ENCODE measurements at places on chromosomes 3 and 15.

- no peak for DNase-seq
Observed at GRCh38 chr3:52754373-52754772, 16.4 kb downstream of the NEK4 start.

DNA sequence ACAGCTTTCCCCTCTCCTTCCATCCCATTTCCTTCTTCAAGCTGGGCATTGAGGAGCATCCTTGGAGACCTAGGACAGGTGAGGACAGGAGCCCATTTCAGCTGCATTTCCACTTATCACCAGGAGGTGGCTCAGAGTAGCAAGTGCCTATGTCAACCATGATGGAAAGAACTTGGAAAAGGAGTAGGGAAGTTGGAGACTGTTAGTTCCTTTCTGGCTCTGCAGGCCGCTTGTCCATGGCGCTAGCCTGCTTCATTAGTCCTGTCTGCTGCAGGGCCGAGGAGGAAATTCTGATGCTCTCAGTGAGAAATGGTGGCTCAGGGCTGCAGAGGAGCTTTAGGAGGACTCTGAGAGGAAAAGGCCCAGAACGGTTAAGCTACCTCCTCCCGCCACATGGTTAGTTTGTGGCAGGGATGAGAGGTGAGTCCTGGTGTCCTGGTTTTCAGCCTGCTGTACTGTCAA is 7.0 kb upstream of the CD276 start:
- peak; percentile 39 for DNase-seq

DNA sequence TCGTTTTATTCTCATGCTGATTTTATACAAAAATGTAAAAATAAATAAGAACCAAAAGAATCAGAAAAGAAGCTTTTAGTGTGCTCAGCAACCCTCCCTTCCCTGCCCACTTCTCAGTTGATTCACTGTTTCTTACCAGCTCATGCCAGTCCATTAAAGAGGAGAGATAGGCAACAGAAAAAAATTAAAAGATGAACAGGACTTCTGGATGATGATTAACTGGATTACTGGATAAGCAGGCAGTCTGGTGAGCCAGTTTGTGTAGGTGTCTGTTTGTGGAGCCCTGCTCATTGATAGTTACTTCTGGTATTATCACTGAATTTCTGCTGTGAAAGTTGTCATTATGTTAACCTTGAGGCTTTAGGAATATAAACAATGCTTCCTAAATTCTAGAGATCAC is 15.1 kb upstream of the GPR171 start:
- no peak for DNase-seq

GRCh38 chr3:24004171-24004938 is 59.3 kb downstream of the NR1D2 start:
- DNase-seq = no peak

DNA sequence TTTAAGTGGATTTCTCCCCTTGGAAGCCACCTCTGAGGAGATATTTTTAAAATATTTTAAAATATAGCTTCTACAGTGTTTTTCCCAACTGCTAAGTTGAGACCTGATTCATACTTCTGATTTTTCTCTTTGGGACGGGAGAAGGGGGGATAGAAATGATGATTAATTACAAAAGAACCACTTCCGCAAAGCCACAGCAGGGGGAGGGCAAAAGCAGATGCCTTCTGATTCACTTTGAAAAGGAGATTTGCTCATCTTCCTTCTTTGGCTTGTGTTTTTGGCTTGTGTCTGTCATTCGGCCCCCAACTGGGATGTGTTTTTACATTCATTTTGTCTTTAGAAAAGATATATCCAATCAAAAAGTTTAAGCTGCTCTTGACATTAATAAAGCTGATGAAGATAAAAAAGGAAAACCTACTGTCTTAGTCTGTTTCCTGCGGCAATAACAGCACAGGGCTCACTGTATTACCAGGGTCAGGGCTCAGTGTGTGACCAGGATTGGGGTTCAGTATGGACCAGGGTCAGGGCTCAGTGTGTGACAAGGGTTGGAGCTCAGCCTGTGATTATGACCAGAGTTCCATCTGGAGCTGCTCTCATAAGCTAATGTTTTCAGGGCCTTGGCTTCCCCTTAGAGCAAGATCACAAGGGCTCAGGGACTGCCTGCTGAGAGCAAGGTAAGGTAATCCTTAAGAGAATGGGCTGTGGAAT is 223.2 kb downstream of the MTHFS start:
- DNase-seq = no peak
